ENCODE measurements at places on chromosomes 13 and 19. TPM values are rescaled to one million over a fixed set of nuclear protein-coding genes. Genes with fewer than 3 reads are reported as not detected.

TARM1 gene
- not detected for total RNA-seq

DNA sequence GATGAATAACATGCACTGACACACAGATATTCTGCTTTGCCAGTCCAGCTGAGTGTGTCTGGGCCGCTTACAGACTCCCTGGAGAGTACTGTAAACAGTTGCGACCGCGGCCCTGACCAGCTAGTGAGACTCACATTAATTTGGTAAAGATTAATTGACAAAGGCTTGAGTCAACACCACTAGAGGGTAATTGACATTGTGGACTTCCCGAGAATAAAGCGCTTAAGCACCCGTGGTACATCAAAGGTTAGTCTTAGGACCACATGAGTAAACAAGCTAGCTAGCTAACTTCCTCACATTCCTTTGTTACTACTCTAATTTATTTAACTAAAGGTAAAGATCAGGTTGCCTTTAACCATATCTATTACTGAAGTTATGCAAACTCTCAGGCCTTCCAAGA lies 624.4 kb upstream of the ARGLU1 start:
- no peak for DNase-seq

- no peak for DNase-seq
Measured at GRCh38 chr13:55528434-55528833, 1612.3 kb upstream of the PRR20A start.

FBXO27 gene
- 0.37 TPM for total RNA-seq

DNA sequence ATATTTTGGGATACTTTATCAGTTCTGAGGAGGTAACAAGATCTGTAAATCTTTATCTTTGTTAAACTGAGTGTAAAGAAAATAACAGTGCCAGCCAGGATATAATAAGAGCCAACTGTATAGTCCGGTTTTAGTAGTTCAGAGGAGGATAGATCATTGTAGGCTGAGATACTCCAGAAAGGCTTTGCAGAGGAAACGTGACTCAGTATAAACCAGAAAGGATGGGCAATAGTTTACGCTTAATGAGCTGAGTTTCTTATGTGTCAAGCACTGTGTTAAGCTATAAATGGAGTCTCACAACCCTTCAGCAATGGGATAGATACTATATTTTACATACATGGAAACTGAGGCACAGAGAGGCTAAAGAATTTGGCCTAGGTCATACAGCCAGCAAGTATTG lies 3.8 kb downstream of the RFXAP start:
- no peak for DNase-seq

- DNase-seq, result no peak
Measured at GRCh38 chr19:56727677-56728076, 56.1 kb upstream of the ZNF835 start.
